MG63 (cell line): ENCODE measurements at places on chromosomes 1 and 21.

DNA sequence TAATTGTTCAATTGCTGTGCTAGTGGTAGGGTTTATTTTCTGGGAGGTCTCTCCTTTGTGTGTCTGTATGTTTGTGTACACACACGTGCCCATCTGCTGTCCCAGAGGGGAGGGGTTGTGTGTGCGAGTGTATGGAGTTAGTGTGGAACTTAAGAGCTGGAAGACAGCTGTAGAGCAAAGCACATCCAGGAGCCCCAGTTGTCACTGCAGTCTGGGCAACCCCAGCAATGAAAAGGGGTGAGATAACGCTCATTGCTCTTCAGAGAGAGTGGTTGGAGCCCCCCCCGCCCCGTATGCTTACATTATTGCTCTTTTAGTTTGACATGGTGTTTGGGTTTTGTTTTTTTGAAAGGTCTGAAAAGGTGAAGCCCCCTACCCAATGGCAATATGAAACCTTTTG is 36.9 kb downstream of the NCF2 start:
- no peak for DNase-seq

DNA sequence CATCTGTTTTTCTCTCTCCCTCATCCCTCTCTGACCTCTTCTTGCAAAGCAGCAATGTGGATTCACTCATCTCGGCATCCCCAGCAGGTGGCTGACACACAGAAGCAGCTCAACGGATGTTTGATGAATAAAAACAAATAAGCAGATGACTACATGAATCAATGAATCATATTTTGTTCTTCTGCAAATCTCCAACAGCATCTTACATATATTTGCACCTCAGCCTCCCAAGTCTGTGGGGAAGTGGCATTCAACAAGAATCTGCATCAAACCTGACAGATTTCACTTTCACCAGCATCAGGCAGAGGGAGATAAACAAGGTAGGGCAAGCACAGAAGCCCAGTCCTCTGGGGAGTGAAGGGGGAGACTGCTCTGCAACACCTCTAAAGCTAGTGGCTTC is 34.0 kb downstream of the CAPN8 start:
- peak; percentile 61 for DNase-seq

DNA sequence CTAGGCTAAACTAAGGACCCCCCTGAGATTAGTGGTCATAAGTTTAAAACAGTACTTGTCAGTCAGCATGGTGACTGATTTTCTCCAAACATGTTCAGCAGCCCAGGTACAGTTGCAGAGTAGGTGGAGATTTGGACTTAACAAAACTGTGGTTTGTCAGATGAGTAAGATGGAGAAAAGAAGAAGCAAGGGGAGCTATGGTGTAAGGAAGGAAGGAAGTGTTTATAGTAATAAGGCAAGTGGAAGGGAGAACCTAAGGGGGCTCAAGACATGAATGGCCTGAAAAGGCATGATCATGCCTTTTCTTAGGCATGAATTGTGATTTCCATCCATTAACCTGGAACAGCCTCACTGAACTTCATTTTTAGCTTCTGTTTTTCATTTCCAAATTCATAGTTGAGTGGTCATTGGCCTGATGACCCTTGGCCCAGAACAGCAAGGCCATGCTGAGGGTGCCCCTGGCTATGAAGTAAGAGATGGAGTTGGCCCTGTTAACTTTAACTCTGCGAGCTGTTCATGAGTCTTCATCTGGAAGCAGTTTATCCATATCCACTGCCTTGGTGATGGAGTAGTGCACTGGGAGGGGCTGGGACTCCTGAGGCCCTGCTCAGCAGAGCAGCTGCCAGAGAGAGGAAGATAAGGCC is 60.7 kb downstream of the LRRC8D start:
- no peak for DNase-seq

DNA sequence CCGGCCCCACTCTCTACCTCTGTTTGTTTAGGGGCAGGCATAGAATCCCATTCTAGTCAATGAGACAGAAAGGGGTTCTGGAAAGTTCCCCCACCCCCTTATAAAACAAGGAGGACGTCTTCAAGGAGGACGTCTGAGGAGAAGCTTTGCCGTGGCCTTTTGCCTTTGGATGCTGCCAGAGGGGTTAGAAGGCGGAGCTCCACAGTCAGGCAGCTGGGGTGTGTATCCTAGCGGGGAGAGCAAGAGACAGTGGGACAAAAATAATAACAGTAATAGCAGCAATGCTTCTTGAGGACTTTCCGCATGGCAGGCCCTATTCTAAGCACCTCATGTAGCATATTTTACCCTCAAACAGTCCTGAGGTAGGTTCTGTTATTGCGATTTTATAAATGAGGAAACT is 48.2 kb upstream of the TENT5B start:
- no peak for DNase-seq

GRCh38 chr21:35172231-35172630 is 123.1 kb upstream of the RUNX1 start:
- no peak for DNase-seq

DNA sequence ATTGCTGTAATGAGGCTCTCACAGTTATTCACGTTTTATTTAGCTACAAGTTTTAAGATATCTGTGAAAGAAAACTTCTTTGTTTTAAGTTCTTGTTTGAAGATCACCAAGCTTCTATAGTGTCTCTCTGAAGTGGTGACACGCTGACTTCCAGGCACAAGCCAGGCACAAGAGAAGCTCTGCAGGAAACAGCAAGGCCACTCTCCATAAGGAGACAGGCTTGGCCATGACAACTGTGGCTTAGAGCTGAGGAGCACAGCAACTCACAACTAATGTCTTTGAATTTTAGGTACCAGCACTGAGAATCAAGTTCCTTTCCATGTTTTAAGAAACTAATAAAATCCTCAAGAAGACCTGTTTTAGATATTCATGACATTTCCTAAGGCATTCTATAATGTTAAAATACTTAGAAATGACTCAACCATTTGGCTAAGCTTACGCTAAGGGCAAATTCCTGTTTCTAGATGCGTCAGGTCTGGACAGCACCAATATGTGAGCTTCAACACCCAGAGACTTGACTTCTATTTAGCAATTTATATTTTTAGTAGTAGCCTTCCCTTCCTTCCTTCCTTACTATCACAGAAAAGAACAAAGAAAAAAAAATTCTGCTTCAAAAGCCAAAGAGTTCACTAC is 40.2 kb downstream of the APP start:
- DNase-seq, result no peak

DNA sequence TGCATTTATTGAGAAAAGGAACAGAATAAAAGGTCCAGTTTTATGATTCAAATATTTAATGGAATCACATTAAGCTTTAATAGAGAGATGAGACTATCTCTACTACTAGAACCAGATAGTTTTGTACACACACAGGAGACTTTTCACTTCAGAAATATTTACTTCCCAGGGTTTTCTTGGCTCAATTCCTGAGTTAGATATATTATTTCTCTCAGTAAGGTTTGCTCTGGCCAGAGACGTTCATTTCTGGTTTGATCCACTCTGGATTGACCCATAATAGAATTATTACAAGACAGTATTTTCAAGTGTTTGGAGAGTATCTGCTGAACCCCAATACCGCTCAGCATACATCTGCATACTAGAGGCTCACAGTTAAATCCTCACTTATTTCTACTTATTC is 1.3 kb upstream of the RCOR3 start:
- no peak for DNase-seq
